NCI-H2081 treated with DMSO at 0.1 percent for 48 hours (cell line): ENCODE measurements at places on chromosomes 1 and 21.
A peak's percentile ranks its signal among the peaks of the same experiment; 100 is the strongest.

- DNase-seq: no peak
Observed at GRCh38 chr1:20165522-20165951, 20.4 kb upstream of the UBXN10 start.

GRCh38 chr1:243267914-243268653 lies 12.2 kb downstream of the SDCCAG8 start:
- DNase-seq: no peak

- DNase-seq: no peak
Observed at GRCh38 chr1:9291914-9292360, 757 bp upstream of the SPSB1 start.

GRCh38 chr21:40706806-40707655 lies 139.9 kb downstream of the DSCAM start:
- no peak for DNase-seq

DNA sequence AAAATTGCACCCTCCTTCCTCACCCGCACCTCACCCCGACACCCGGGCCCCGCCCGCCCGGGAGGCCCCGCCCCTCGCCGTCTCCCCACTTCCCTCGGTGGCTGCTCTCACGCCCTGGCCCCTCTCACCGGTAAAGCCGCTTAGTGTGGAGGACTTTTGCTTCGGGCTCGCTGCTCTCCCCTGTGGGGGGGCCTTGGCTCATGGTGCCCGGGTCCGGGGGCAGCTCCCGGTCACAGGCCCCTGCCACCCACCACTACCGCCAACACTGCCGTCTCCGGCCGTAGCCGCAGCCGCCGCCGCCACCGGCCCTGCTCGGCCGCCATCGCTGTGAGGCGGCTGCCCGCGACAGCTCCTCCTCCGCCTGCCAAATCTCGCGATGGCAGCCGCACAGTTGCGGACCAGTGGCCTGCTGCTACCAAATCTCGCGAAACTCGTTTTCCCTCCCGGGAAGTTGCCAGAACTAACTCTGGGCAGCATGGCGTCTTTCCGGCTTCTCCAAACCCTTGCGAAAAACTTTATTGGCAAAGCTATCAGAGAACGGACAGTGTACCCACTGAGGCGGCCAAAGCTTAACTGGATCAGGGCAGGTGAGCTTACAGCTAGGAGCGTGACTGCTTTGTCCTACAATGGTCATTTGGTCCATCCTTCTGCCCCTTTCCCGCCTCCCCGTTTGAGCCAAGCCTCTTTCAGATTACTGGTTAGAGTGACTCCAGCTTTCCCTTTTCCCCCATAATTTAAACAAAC lies at the start of gene SMG5:
SMG5 (minus strand) TSS at position 347 of the 744 bp plus-strand sequence; CDS start at position 202, 145 bp downstream.
- peak; percentile 98 for DNase-seq

GRCh38 chr1:97999320-97999719 lies 78.5 kb upstream of the DPYD start:
- DNase-seq: no peak
